ENCODE measurements at places on chromosomes 2 and 18.

DNA sequence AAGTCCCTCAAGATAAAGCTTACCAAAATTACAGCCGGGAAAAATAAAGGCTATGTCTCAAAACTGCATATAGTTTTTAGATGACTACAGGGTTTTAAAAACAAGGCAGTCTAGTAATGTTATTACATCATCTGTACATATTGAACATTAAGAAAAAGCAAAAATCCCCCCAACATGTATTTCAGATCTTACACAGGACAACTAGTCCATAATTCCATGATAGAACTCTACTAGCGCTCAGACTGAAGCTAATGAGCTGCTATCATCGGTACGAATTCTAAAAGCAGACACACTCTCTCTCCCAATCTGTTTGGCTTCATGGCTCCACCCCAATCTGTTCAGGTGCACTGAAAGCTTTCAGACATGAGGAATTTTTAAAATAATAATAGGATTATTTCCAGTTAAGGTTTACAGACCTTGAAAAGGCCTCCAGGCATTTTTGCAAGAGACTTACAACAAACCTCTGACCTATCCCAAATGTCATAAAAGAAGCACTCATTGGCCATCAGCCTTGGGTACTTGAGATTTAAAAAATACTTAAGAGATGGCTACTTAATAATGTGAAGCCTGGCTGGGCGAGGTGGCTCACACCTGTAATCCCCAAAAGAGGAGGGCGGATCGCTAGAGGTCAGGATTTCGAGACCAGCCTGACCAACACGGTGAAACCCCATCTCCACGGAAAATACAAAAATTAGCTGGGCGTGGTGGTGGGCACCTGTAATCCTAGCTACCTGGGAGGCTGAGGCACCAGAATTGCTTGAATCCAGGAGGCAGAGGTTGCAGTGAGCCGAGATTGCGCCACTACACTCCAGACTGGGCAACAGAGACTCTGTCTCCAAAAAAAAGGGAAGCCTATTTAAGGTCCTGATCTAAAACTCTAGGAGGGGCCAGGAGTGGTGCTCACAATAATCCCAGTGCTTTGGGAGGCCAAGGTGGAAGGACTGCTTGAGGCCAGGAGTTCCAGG is 2.0 kb downstream of the NPC1 start:
- no peak for DNase-seq

- DNase-seq: no peak
These were observed 30.9 kb downstream of the HAUS1 start for GRCh38 chr18:46134920-46135675.

DNA sequence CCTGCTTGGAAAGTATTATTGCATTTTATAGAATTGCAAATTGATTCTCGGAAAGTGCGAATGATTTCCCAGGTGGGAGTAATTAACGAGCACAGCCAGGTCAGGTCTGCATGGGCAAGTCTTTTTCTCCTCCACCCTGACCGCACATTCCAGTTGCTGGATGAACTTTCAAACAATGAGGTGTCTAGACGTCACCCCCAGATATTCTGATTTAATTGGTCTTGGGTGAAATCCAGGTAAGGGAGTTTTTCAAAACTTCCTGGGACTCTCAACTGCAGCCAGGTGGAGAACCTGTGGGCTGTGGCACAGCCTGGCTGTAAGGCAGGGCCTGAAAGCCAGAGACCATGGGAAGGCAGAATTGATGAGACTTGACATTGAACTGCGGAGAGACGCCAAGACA is 15.9 kb upstream of the RNF152 start:
- no peak for DNase-seq

- DNase-seq: no peak
These were observed 16.3 kb upstream of the PDCL3 start for GRCh38 chr2:100546469-100546868.

GRCh38 chr2:85695691-85696668 is 1.8 kb downstream of the GNLY start:
- DNase-seq: no peak

GRCh38 chr18:32018331-32019250 is at the start of gene RNF125:
RNF125 (plus strand) TSS chr18:32018825; CDS start chr18:32018864, 39 bp downstream.
- peak; percentile 90 for DNase-seq

DNA sequence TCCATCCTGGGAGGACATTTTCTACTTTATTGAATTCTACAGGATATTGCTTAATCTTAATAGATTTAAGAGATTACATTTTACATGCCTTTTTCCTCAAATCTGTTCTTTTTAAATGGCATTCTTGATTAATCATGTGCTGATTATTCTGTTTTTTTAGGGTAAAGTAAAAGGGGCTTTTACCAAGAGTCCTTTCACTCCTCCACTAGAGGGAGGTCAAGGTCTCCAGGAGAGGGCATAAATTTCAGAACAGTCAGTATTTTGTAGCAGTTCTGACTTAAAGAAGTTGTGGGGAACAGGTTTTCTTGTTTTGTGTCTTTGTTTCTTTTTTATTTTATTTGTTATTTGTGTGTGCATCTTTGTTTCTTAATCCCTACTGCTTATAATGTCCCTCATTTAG is 25.4 kb downstream of the WDR75 start:
- DNase-seq: no peak
